Cardiac muscle cell (in vitro differentiated cells and primary cell): ENCODE measurements at places on chromosomes 5 and 9.
A peak's percentile ranks its signal among the peaks of the same experiment; 100 is the strongest.

DNA sequence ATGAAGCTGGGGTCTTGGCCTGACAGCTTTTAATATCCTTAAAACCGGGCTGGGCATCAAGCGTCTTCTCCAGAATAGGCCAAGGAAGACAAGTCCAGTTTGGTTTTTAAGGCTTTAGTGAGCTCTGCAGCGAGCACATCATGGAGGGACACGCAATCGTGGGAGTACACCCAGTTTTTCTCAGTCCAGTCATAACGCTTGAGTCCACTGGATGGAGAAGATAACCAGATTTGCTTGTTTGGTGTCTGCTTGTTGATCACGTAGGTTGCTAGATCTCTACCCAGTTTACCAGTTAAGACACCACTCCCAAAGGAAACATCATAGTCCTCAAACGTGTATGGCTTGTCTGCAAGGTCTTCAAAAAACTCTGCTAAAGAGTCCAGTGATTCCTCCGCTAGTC is 27.4 kb upstream of the GOLGA1 start:
- no peak for DNase-seq

GRCh38 chr5:131475541-131475941 is 159.5 kb downstream of the RAPGEF6 start:
- no peak for DNase-seq

- DNase-seq, result no peak
Measured at GRCh38 chr5:5822729-5823257, 400.3 kb downstream of the ICE1 start.

DNA sequence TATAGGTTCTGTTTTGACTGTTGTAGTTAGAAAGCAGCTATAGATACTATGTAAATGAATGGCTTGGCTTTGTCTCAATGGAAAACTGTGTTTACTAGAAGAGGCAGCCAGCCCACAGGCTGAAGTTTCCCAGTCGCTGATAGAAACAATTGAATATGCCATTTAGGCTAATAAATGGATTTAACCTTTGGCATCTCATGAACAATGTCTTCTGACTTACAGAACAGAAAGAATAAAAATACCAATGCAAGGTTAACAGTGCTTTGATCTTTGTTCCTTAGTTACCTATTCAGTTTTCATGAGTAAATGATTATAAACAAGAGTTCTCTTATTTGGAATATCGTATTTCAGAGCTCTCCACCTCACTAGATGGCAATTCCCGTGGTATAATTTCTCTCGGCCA is 120.6 kb downstream of the PAM start:
- DNase-seq, result no peak

GRCh38 chr9:111730937-111731567 is 63.7 kb downstream of the SHOC1 start:
- DNase-seq, result peak; percentile 23

DNA sequence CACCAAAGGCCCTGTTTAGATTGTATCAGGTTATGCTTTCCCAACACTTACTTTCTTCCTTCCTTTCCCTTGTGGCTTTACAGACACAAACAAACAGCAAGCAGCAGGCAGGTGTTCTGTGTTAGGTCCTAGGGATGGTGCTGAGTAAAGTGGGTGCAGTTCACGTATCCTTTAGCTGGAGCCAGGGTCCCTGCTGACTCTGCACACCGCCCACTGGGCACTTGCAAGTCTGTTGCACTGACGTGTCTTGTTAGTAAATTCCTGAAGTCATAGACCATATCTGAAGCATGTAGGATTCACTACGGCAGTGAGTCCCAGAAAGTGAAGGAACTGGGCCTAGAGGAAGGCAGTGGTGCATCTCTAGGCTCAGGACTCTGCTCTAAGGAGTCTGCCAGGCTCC is 96.5 kb downstream of the DAPK1 start:
- DNase-seq, result no peak

DNA sequence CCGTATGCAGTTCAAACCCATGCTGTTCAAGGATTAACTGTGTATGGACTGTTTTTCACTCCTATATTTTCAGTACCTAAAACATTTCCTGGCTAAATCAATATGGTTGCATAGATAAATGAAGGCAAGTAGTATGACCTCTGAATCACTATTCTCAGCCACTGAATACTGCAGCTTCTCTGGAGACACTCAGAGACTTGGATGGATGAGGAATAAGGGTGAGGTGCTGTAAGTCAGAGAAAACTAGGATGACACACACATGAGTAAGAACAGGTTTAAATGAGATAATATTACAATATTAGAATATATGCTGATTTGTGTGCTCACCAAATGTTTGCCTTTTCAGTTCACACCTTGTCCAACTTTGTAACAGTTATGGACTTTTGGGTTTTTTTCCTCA is 26.0 kb upstream of the ANXA1 start:
- DNase-seq, result no peak

DNA sequence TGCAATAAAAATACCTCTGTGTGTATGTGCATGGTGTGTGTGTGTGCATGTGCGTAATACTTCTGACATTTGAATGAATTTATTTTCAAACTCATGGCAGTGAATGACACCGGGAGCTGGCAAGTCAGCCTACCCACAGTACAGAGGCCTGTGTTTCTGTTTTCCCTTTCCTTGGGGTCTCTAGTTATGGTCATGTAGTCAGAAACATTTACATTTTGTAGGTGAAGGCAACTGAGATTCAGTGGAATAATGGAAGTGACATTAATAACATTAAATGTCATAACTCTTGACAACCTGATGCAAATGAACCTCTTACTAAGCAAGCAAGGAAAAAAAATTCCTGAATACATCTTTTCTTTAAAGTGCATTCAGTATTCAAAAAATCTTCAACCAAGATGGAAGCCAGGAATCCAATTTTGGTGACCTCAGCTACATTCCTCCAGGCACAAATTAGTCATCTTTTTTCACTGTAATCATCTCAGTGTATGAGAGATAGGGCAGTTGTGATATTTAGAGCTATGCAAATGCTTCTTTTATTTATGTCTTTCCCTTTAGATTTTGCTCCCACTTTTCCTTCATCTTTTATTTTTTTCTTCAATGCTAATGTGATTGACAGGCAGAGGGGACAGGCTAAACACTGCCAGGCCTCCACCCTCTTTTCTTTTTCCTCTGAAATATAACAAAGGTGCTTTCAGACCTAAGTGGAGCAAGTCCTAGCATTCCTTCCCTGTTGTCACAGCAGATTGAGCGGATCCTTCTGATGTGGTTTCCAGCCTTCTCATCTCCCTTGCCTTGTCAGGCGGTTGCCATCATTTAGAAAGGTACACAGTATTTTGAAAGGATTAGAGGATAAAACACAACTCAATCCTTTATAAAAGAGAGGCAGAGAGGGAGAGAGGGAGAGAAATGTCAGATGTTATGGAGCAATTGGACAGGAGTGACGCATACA is 569.8 kb upstream of the ADAMTS16 start:
- DNase-seq, result no peak

- DNase-seq, result no peak
Measured at GRCh38 chr9:97741947-97742346, 44.8 kb upstream of the XPA start.

DNA sequence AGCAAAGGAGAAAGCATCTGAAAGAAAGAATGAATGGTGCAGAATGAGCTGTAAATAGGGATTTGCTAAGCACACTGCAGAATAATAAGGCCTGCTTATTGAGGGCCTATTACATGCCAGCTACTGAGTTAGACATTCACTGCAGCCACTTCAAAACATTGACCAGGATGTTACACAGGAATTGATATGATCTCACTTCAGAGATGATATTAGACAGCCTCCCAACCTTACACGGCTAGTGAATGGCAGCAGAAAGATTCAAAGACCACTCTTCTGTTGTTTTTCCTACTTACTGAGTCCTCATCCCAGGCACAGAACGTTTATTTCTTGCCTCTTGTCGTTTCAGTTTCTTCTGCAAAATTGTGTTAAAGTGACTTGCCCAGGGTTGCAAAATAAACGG is 1209.9 kb upstream of the WWC1 start:
- DNase-seq, result no peak

GRCh38 chr9:77462066-77462465 is 186.1 kb downstream of the GNA14 start:
- DNase-seq, result no peak

DNA sequence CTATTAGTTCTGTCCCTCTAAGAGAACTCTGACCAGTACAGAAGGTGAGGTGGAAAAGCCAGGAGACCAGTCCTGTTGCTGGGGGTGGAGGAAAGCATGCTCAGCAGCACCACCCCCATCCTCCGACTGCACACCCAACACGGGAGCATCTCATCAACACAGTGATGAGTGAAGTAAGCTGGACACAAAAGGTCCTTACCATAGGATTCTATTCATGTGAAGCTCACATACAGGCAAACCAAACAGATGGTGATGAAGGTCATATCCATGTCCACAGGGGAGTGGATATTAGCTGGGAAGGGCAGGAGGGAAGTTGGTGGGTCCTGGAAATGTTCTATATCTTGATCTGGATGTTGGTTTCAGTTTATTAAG is 14.8 kb upstream of the MARCHF6 start:
- no peak for DNase-seq

DNA sequence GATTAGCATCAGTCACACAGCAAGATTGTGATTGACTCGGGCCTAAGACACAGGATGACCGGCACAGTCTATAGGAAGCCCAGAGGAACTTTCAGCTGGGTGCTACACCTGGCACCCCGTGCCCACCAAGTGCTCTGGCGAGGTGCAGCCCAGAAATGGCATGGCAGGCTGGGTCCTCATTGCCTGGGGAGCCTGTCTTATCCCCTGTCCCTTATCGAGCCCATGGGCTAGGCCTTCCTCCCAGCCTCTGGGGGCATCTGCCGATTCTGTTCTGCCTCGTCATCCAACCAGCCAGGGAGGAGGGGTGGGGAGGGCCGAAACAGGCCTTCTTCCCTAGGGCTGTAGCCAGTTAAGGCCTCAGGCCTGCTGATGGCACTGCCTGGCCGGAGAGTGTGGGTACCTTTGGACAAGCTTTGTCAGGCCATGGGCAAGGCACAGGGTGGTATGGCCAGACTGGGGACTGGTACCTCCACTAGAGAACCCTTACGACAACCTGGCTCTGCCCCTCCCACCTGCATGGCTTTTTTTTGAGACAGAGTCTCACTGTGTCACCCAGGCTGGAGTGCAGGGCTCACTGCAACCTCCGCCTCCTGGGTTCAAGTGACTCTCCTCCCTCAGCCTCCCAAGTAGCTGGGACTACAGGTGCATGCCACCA is 1.6 kb downstream of the GRK6 start:
- no peak for DNase-seq

GRCh38 chr5:134072471-134073210 is 41.8 kb upstream of the TCF7 start:
- DNase-seq, result no peak
